ENCODE measurements at places on chromosomes 6 and 20.

- DNase-seq: no peak
Measured at GRCh38 chr6:150685860-150686259, 86.2 kb downstream of the PLEKHG1 start.

GRCh38 chr6:53299331-53300005 is 49.3 kb downstream of the ELOVL5 start:
- DNase-seq: no peak

DNA sequence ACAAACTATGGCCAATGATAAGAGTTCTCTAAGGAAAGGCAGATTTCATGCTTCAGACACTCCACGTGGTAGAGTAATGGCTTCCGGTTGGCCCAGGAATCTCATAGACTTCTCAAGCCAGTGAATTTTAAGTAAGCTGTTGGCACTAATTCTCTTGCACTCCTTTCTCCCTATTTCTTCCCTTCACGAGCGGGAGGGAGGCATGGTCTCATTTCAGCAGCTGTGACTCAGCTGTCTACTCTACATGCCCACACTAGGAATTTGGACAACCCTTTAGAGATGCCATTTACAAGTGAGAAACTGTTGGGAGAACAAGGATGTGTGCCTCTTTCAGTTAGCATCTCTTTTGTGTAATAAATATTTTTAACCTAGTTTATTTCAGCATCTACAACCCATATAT is 107.7 kb downstream of the PTPRK start:
- DNase-seq: no peak

DNA sequence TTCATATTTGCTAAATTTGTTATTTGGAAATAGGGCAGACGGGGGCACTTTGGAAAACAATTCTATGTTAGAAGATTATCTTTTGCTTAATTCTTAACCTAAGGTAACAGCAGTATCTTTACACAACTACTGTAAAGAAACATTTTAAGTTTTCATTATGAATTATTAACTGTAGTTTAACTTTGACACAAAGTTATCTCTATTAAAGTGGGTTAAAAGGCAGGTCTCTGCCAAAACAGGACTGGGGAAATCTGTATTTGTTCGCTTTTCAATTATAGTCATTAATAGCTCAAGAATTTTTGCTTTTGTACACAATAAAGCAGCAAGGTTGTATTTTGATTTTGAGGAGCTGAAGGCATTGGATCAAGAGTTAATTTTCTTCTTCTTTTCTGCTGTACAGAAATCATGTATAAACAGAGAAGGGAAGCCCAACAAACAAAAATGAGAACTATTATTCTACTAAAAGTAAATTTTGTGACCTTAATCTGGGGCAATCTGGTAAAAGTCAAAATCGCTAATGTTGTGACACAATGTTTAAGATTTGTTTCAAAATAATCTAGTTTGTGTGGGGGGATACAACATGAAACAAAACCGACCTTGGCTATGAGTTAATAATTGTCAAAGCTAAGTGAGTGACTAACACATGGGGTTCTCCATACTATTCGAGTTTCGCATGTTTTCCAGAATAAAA is 2.9 kb downstream of the STAU1 start:
- DNase-seq: no peak

DNA sequence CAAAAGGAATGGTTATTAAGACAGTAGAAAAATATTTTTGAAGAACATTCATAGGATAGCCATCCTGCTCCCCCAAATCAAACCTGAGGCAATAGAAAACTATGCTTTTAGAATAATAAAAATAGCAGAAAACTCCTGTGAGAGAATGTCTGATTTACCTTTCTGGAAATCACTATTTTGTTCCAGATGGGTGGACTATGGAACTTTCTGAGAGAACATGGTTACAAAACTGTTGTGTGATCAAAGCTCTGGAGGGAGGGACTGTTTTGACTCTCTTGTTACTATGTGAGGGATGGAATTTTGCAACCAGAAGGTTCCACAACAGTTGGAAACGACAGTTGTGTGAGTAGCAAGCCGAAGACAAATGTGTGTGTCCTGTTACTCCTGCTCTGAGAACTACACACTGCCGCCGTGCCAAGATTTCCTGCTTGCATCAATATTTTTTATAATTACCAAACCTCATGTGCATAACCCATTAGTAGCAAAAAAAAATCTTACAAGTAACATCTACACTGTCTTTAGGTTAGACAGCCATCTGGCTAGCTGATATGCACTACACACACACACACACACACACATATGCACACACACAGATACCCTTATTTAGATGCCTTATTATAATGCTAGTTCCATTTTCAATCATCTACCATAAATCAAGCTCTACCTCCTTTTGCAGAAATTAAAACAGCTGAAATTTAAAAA is 11.0 kb upstream of the HIVEP1 start:
- no peak for DNase-seq

- no peak for DNase-seq
Measured at GRCh38 chr6:14881398-14881797, 364.5 kb upstream of the JARID2 start.

GRCh38 chr6:89111933-89112332 is 5.9 kb downstream of the SRSF12 start:
- DNase-seq: no peak

- DNase-seq: no peak
Measured at GRCh38 chr6:19070520-19070919, 683.4 kb downstream of the RNF144B start.

GRCh38 chr6:13299918-13300317 is 28.4 kb downstream of the TBC1D7 start:
- DNase-seq: no peak

GRCh38 chr6:170203212-170203611 is 87.7 kb downstream of the DLL1 start:
- peak; percentile 33 for DNase-seq

DNA sequence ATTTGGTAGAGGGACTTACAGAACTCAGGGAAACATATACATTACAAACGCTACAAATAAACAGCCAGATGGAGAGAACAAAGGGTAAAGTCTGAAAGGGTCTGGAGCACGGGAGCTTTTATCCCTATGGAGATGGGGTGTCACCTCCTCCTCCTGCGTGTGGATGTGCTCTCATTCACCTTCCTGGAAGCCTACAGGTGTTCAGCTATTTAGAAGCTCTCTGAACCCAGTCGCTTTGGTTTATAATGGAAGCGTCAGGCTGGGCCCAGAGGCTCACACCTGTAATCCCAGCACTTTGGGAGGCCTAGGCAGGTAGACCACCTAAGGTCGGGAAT is 17.7 kb upstream of the ITCH start:
- no peak for DNase-seq

GRCh38 chr6:75893058-75893775 is 144.2 kb downstream of the MYO6 start:
- no peak for DNase-seq

DNA sequence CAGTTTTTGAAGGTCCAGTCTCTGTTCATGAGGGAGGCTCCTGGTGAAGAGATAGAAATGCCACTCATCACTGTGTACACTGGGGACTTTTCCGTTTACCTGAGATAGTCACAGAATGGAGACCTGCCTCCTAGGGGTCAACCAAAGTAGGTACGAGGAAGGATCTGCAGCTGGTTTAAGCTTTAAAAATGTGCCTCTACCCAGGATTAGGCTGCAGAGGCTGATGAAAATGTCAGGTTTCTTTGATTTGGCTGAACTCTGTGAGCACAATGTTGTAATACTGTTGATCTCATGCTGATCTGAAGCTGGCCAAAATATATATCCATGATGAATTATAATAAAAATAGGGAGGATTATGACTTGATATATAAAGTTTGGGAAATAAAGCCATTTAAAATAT is 182.7 kb downstream of the ADAT2 start:
- no peak for DNase-seq

DNA sequence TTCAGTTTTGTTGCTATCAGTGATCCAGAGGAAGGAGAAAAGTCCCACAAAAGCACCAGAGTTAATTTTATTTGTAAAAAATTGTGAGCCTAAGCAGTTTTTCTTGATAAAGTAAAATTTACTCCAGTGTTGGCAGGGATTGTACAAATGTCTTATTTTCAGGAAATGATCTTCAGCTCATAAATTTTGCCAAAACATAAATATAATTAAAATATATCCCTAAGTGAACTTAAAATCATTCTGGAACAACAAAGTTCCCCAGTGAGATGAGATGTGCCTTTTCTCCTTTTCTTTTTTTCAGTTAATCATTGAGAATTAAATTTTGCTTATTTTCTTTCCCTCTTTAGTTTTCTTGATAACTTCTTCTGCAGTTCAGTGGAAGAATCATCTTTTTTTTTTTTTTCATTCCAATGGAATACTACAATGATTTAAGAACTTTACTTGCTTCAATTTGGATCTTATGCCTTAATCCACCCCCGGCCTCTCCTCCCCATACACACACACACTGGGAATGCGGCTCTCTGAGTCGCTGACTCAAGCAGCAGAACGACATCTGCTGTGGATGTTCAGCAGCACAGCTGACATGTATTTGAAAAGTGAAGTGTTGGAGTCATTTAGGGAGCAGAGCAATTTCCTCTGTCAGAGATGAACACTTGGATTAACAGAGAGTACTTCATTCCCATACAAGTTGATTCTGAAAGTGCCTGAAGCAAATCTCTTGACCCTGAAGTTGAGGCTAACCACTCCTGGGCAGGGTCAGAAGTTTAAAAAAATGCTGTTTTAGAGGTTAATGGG is 27.7 kb upstream of the LAMA4 start:
- peak; percentile 77 for DNase-seq

GRCh38 chr20:10826111-10826510 is 152.3 kb upstream of the JAG1 start:
- DNase-seq: no peak

GRCh38 chr20:15700147-15700765 is 873.0 kb downstream of the KIF16B start:
- DNase-seq: no peak

- DNase-seq: no peak
Measured at GRCh38 chr6:100212131-100212530, 218.1 kb upstream of the MCHR2 start.

DNA sequence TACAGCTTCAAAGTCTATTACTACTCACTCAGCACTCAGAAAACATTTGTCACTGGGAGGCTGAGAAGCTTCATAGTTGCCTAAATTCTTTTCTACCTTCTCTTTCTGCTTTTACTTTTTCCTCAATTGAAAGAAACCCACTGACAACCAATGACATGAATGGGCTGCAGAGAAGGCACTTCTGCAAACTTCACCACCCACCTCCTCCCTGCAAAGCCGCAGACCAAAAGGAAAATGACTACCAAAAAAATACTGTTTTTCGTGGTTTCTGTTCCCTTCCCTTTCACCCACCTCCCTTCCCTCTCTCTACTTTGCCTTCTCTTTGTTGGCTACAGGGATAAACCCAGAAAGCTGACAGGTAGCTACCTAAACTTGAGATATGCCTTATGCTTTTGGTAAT is 3.2 kb downstream of the GNAS-AS1 start:
- DNase-seq: no peak

DNA sequence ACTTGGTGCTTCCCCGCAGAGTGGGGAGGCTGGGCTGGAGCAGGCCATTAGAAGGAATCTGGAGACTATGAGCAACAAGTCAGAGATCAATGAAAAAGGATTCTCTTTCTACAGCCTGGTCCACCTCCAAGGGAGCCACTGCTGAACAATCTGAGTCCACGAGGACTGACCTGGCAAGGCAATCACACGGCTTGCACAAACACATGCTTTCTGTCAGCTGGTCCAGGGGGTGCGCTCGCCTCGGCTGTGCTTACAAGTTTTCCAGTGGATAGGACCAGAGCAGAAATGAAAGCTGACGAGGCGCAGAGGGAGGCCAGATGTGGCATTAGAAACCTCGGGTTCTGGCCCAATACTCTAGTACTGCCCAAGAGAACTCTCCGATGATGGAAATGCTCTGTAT is 18.1 kb downstream of the KCNK5 start:
- DNase-seq: no peak

- no peak for DNase-seq
Measured at GRCh38 chr6:118902726-118903125, 8.8 kb downstream of the ASF1A start.

DNA sequence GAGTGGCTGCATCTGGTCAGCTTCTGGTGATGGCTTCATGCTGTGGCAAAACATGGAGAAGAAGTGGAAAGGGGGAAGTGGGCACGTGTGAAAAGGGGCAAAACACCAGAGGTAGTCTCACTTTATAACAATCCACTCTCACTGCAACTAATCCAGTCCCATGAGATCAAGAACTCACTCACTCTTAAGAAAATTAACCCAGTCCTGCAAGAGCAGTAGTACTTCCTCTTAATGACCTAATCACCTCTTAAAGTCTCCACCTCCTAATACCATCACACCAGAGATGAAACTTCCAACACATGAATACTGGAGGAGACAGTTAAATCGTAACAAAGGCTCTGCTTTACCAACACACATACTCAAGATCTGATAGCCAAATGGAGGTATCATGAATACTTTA is 152.6 kb downstream of the THEMIS start:
- DNase-seq: no peak

- no peak for DNase-seq
Measured at GRCh38 chr20:58710481-58711265, 18.1 kb downstream of the NPEPL1 start.

- DNase-seq: no peak
Measured at GRCh38 chr6:15621203-15622044, 41.4 kb downstream of the DTNBP1 start.

- DNase-seq: no peak
Measured at GRCh38 chr6:162613310-162613709, 114.3 kb downstream of the PRKN start.

DNA sequence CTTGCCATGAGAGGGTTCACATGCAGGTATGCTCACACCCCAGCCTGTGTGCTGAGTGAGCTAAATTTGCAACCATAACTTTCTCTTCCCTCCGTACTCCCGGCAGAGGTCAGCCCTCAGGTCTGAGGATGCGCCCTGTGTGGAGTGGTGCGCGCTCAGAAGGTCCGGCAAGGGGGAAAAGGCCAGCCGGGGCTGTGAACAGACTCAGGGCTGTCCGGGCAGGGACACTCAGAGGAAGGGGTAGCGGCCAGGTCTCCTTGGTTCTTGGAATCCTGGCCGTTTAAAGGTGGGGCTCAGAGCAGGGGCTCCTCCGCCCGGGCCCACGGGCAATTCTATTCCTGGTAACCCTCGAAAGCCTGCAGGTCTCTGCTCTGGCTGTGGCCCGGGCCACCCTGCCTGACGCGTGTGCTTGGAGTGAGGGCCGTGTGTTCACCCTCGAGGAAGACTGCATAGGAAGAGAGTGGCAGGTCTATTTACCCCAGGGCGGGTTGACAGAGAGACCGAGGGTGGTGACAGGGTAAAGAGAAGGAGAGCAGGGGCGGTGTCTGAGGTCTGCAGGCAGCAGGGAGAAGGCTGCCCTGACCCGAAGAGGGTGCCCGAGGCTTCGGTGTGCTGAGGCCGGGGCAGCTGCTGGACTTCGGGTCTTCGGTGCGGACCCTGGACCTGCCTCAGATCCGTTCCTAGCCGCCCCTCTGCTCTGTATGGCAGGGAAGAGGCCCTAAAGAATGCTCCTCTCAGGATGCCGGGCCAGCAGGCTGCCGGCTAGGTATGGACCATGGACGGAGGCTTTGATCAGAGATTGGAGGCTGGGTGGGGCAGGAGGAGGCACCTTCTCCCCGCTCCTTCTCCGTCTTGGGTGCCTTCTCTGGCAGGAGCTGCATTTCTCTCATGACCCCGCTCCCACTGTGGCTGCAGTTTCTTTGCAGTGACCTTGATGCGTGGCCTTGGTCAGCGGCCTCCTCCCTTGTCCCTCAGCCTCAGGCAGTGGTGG is 131.1 kb upstream of the ARMC2 start:
- DNase-seq: no peak

- DNase-seq: no peak
Measured at GRCh38 chr20:276620-277495, 13.7 kb downstream of the C20orf96 start.

GRCh38 chr20:48817367-48818030 is 10.3 kb downstream of the PREX1 start:
- DNase-seq: no peak
